ENCODE measurements at places on chromosomes 4 and X. TPM values are rescaled to one million over a fixed set of nuclear protein-coding genes. Genes with fewer than 3 reads are reported as not detected.

Gene IQSEC2
- 20.9 TPM for total RNA-seq

Gene NPY2R
- 0.54 TPM for total RNA-seq

DNA sequence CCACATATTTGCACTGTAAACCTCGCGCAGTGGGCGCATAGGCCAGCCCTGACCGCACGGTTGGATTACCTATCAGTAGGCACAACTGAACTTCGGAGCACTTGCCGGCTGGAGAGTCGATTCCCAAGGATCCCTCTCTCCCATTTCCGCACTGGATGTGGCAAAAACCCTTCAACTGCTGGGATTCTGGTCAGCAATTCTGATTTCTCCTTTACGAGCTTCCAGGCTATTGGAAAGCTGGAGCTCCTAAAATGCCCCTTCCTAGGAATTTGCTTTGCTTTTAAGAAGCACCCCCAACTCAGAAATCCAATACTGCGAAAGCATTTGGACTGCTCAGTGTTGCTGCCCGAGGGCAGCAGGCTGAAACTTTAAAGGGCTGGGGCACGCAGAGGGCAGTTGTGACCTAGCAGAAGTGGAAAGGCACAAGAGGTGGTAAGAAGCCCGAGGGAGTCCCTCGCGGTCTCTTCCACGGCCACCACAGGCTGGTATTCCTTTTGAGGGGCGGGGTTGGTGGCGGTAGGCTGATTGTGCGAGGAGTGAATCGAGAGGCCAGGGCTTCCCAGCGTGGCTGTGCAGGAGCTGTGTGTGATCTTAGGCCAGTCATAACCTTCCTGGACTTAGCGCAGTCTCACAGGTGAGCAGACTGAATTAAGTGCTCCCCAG is 1.6 kb downstream of the ZAR1 start:
- peaks cover 32% of the 10 kb centered on the region for H3K27me3 ChIP-seq
- no peak overlapping the region for H3K27ac ChIP-seq
- no peak overlapping the region for H3K4me3 ChIP-seq
- H3K4me1 ChIP-seq, result no peaks in the 10 kb centered on the region
- no peaks in the 10 kb centered on the region for H3K36me3 ChIP-seq
- peak; percentile 19 for DNase-seq

DNA sequence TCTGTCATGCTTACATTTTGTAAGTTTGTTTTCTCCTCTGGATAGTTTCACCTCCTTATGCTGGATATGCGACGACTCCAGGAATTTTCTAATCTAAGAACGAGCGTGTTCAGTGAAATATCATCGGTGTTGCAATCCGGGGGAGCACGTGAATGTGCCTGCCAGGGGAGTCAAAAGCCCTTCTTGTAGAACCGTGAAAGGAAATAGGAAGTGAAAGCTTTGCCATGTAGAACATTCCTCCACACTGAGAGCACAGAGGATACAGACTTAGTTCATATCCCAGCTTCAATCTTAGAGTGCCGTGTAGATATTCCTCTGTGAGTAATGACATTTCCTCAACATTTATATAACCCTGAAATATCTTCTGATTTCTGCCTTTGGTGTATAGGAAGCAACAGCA is 121.2 kb downstream of the VEGFC start:
- H3K27me3 ChIP-seq, result no peaks in the 10 kb centered on the region
- H3K27ac ChIP-seq, result no peak overlapping the region
- no peak for DNase-seq
- no peaks in the 10 kb centered on the region for H3K36me3 ChIP-seq
- no peaks in the 10 kb centered on the region for H3K4me1 ChIP-seq

- H3K36me3 ChIP-seq, result no peaks in the 10 kb centered on the region
- no peaks in the 10 kb centered on the region for H3K4me1 ChIP-seq
- peaks cover 2% of the 10 kb centered on the region for H3K27me3 ChIP-seq
- DNase-seq, result no peak
- no peak overlapping the region for H3K27ac ChIP-seq
Observed at GRCh38 chrX:69176053-69176452, 10.8 kb upstream of the PJA1 start.

Gene TRIM75
- total RNA-seq, result not detected

DNA sequence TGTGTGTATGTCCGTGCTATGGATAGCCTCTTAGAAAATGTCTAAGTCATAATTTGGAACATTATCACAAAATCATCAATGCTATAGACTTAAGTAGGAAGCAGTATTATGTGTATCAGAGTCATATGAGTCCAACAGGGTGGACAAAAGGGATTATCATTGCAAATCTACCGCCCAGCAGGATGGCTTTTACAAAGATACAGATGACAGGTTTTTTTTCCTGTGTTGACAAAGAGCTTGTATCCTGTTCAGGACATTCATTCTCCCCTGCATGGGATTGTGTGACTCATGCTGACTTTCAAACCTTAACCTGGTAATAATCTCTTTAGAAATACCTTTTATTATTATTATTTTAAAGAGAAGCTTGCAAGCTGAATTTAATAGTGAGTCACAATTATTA is 310.3 kb upstream of the GNPDA2 start:
- no peak overlapping the region for H3K27ac ChIP-seq
- no peak for DNase-seq
- no peaks in the 10 kb centered on the region for H3K36me3 ChIP-seq
- H3K4me1 ChIP-seq, result no peaks in the 10 kb centered on the region
- no peaks in the 10 kb centered on the region for H3K27me3 ChIP-seq

DNA sequence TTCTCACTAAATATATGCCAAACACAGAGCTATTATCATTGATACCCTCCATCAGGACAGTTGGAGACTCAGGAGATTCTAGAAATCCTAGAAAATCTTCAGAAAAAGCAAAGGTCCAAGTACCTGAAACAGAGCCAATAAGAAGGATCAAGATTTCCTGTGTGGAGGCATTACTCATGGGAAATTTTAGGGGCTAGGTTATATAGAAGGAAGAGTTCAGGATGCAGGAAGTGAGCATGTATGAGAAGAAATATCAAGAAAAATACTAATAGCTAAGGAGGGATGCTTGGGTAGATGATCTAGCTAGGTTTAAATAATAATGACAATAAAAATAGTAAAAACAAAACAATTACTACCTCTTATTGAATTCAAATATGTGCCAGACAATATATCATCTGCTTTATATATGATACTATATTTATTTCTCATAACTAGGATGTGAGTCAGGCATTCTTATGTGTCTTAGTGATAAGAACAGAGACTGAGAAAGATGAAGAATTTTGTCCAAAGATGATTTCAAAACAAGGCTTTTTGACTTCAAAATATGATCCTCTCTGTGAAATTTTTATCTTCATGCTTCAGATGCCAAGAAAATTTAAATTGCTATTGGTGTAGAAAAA is 66.4 kb upstream of the HHIP start:
- no peaks in the 10 kb centered on the region for H3K27me3 ChIP-seq
- no peaks in the 10 kb centered on the region for H3K4me1 ChIP-seq
- no peak for DNase-seq
- no peak overlapping the region for H3K4me3 ChIP-seq
- H3K27ac ChIP-seq, result no peak overlapping the region

- no peak overlapping the region for H3K4me3 ChIP-seq
- no peak overlapping the region for H3K27ac ChIP-seq
- no peaks in the 10 kb centered on the region for H3K4me1 ChIP-seq
- DNase-seq, result no peak
- no peaks in the 10 kb centered on the region for H3K36me3 ChIP-seq
Observed at GRCh38 chrX:48592971-48593370, 4.3 kb upstream of the WDR13 start.

Gene ASB12
- total RNA-seq, result not detected
